Left ventricle myocardium superior (tissue), 1 donor: ENCODE measurements at places on chromosomes 6 and 20. TPM values are rescaled to one million over a fixed set of nuclear protein-coding genes. Genes with fewer than 3 reads are reported as not detected.
A peak's percentile ranks its signal among the peaks of the same experiment; 100 is the strongest.

DNA sequence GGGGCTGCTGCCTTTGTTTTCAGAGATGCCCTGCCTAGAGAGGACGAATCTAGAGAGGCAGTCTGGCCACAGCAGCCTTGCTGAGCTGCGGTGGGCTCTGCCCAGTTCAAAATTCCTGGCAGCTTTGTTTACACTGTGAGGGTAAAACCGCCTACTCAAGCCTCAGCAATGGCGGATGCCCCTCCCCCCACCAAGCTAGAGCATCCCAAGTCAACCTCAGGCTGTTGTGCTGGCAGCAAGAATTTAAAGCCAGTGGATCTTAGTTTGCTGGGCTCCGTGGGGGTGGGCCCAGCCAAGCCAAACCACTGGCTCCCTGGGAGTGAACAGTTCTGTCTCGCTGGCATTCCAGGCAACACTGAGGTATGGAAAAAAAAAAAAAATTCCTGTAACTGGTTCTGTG is 970.9 kb downstream of the TBC1D32 start:
- no peak for DNase-seq

The DEFB127 gene
- not detected for total RNA-seq

The PNPLA1 gene
- not detected for total RNA-seq

DNA sequence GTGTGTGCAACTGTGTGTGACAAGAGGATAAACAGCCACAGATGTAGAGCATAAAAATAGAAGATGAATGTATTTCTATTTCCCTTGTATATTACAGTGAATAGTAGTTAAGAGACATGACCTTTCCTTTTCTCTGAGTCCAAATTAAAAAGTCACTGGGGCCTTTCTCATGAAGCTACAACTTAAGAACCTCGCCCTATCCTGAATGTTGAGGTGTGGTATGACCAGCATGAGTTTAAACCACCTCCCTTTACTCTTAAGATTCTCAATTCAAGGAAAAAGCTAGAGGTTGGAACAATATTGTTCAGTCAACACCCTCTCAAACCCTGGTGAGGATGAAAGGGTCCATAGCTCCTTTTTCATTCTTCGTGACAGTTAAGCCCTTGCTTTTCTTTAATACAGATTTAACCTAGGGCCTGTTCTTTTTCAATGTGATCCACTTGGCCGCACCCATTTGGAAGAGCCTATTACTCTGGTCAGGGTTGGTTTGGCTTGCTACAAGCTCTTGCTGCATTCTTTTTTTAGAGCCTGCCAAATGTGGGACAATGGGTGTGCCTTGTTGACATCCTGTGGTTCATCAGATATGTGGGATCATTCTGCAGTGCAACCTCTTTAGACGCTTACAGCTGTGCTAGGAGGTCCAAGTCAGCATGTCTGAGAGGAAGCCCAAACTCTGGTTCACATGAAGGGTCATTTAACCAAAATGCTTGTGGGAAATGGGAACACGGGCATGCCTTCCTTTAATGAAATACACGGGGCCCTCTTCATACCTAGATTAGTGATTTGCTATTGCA is 290.0 kb downstream of the HAO1 start:
- no peak for DNase-seq

DNA sequence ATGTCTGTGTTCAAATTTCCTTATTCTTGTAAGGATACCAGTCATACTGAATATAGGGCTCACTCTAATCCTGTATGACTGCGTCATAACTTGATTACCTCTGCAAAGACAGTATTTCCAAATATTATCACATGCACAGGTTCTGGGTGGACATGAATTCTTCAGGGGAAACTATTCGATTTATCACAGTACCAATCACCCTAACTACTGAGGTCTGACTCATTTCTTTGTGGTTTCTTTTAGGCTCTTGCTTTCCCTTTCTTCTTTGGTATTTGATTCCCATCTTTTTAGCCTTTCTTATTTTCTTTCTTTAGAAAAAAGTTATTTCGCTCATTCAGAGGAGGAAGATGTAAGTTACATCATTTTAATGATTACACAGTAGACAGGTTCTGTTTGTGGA is 40.3 kb upstream of the TBX18 start:
- DNase-seq, result no peak

DNA sequence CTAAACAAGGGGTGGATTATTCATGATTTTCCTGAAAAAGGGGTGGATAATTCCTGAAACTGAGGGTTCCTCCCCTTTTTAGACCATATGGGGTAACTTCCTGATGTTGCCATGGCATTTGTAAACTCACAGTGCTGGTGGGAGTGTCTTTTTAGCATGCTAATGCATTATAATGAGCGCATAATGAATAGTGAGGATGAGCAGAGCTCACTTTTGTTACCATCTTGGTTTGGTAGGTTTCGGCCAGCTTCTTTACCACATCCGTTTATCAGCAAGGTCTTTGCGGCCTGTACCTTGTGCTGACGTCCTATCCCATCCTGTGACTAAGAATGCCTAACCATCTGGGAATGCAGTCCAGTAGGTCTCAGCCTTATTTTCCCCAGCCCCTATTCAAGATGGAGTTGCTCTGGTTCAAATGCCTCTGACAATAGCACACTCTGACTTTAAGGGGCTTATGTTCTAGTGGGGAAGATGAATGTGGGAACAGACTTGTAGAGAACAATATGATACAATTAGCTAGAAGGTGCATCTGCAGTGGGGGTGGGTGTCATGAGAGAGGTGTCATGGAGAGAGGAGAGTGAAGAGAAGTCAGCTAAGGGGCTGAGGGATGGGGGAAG is 4.2 kb upstream of the GPR31 start:
- DNase-seq, result no peak

DNA sequence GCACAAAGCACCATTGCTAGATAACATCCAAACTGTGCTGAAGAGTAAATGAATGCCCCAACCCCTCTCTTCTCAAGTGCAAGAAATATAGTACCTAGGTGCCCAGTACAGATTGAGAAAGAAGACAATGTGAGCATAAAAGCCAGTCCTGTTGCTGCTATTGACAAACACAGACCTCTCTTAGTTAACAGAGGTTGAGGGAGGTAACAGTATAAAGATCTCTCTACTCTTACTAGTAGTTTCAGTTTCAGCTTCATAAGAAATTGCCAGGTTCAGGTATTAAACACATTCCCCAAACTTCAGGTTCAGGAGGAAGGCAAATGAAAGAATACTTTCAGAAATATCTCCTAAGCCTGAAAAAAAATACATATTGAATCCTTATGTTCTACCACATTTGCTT is 31.4 kb downstream of the TBC1D32 start:
- no peak for DNase-seq

GRCh38 chr20:25271486-25272222 is 23.8 kb downstream of the PYGB start:
- peak; percentile 23 for DNase-seq

- DNase-seq, result no peak
Measured at GRCh38 chr6:1689141-1689540, 79.4 kb downstream of the FOXC1 start.

The PROKR2 gene
- total RNA-seq, result not detected

The COL12A1 gene
- total RNA-seq, result 9.5 TPM

DNA sequence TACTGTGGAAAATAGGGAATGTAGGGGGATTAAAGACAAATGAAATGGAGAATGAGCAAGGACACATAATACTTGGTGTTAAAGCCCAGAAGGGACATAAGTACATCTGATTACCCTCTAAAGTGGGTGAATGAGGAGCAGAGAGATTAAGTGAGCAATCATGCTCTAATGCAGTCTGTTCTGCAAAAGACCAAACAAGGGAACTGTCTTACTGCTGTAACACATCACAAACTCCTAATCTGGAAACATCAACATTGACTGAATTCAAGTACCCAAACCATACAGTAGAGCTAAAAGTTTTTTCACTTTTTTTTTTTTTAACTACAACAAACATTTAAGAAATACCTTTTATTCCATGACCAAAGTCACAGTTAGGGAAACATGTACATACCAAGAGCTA is 19.3 kb upstream of the SLC17A4 start:
- no peak for DNase-seq

The BTN2A1 gene
- total RNA-seq, result 14.6 TPM

DNA sequence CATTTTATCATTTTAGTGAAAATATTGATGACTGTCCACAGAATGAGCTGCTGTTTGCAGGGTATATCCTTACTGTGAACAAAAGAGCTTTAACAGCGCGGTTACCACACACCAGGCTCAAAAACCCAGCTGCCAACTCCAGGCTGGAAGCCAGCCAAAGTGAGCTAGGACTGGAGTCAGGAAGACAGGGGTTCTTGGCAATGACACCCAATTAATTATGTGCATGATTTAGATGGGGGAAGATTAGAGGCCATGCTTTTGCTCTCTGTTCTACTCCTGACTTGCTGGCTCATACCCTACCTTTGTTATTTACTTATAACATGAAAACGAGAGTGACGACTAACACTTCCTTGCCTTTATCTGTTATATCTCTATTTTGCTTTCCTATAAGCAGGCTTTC is 128.9 kb upstream of the SHLD1 start:
- DNase-seq, result peak; percentile 47

The ENPP5 gene
- total RNA-seq, result 3.2 TPM

The ADGB gene
- total RNA-seq, result not detected

- DNase-seq, result no peak
Measured at GRCh38 chr20:13029687-13030375, 21.1 kb downstream of the SPTLC3 start.

DNA sequence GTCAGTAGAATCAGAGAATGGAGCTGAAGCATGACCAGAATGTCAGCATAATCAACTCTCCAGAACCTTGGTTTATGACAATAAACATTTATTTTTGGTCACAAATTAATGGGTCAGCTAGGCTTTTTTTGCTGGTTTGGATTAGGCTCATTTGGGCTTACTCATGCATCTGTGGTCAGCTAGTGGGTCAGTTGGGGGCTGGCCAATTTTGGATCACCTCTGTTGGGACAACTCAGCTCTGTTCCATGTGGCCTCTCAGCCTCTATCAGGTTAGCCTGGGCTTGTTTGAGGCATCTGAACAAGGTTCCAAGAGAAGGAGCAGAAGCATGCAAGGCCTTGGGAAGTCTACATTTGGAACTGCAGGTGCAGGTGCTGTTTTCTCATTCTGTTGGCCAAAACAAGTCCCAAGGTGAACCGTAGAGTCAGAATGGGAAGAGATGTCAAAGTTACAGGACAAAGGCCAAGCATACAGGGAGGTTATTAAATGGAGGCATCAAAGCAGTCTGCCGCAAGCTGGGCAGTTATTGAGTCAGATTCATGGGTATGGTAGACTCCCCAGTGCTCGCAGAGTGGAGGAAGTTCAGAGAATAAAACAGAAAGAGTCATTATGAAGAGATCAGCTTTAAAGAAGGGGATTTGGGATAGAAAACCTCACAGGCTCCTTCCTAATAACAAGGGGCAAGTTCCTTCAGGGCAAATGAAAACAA is 173.0 kb downstream of the PLCB4 start:
- no peak for DNase-seq

DNA sequence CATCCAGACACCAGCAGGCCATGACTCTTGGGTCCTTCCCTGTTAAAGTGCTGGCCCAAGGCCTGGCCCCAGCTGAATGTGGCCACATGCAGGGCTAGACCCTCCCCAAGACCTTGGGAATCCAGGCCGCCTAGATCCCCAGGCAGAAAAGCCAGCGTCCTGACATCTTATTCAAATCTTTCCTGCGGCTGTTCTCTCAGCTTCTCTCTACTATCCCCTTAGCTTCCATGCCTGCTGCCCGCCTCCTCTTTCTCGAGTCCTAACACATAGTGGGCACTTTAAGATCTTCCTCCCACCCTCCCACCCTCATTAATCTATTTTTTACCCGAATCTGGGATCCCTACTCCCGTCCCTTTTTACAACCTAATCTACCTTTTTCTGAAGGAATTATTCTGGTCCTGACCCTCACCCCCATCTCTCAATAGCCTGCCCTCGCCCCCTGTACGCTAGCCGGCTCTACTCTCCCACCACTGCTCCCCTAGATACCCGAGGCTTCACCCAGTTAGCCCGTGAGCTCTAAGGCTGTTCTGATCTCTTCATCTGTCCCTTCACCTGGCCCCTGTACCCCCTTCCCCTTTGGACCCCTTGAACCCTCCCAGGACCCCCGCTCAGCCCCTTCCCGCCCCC is at the start of gene CCHCR1:
CCHCR1 (minus strand) TSS at position 290 of the 627 bp plus-strand sequence; CDS start at position 88, 202 bp downstream.
- DNase-seq, result no peak

DNA sequence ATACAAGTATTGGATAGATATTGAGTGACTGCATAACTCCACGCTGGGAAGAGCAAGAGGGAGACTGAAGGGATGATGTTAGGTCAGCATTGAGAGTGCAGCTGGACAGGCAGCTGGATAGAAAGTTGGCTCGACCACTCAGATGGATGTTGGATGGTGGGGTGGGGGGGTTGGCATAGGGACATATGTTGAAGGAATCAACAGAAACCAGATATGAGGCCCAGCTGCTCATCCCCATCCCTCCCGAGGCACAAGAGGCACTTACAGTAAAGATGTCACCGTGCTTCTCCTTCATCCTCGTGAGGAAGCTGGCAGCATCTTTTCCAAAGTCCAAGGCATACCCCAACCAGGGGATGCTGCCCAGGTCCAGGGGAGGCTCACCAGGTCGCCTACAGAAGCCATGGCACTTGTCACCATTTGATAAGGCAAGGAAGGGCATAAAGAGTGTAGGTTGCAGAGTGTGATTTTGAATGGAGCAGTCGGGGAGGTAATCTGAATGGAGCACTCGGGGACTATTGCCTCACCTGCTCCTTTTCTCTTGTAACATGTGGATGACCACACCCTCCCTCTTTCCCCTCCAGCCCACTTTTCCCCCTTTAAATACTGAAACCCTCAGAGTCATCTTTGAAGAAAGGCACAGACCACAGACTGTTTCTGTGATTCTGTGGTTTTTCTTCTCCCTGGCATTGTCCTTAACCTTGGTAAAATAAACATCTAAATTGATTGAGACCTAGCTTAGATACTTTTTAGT is 18.0 kb downstream of the PTGIS start:
- no peak for DNase-seq

The SPINT4 gene
- not detected for total RNA-seq

The CLVS2 gene
- total RNA-seq, result 0.12 TPM

The SIRPA gene
- 18.1 TPM for total RNA-seq

- DNase-seq, result no peak
Measured at GRCh38 chr6:47859175-47859574, 77.3 kb downstream of the OPN5 start.

GRCh38 chr6:11367638-11368199 is 135.3 kb upstream of the NEDD9 start:
- DNase-seq, result no peak

DNA sequence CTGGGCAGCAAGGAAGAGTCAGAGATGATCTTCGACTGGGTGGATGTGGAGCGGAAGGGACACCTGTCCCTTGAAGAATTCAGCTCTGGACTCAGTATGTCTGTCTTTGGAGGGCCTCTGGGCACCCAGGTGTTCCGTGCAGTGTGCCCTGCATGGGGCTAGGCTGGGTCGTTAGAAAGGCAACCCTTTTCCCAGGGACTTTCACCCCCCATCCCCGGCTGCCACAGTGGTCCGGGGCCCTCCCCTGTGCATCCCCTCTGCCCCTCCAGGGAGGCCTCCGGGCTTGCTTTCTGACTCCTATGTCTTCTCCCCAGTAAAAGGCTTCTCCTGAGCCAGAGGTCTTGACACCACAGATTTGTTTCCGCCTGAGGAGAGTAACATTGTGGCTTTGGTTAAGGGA is 16.2 kb downstream of the RAB44 start:
- no peak for DNase-seq
